HCT116 (cell line): ENCODE measurements at places on chromosomes 1 and 21. TPM values are rescaled to one million over a fixed set of nuclear protein-coding genes. Genes with fewer than 3 reads are reported as not detected.

The FCRL5 gene
- not detected for total RNA-seq

The PRKACB gene
- total RNA-seq, result 135 TPM

The PLA2G2F gene
- 0.12 TPM for total RNA-seq

The AXDND1 gene
- 2.3 TPM for total RNA-seq

The RNU1-3 gene
- 1,685 TPM for total RNA-seq

The CYP4A22 gene
- not detected for total RNA-seq

DNA sequence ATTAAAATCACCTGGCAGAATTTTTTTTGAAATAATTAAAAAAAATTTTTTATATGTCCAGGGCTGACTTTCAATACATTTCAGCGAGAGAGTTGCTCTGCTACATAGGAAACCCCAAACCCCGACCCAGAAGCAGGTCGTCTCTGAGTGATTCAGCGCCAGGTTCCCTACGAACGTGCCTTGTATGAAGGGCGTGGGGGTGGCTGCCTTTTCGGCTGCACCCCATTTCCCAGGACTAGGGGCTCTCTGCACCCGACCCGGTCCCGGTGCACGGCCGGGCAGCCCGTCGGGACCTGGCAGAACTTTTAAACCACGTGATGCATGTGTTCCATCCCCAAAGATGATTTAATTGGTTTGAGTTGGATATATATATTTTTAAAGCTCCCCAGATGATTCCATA is 15.8 kb upstream of the SCYL3 start:
- DNase-seq, result no peak
- no peak overlapping the region for H3K4me3 ChIP-seq
- no peaks in the 10 kb centered on the region; the same call in 1 of the 2 replicates for H3K4me1 ChIP-seq
- no peaks in the 10 kb centered on the region for H3K27me3 ChIP-seq

- peaks cover 62% of the 10 kb centered on the region for H3K4me1 ChIP-seq
- H3K27ac ChIP-seq, result peak overlapping the region; percentile 41
- no peak overlapping the region for H3K4me3 ChIP-seq
- DNase-seq, result peak; percentile 79
- H3K36me3 ChIP-seq, result no peaks in the 10 kb centered on the region
- no peaks in the 10 kb centered on the region; the same call in 1 of the 2 replicates for H3K27me3 ChIP-seq
Measured at GRCh38 chr1:234975122-234975940, 153.3 kb downstream of the TOMM20 start.

GRCh38 chr1:212624976-212625501 is 16.5 kb downstream of the ATF3 start:
- H3K27ac ChIP-seq, result no peak overlapping the region
- DNase-seq, result no peak
- H3K36me3 ChIP-seq, result peaks cover 9% of the 10 kb centered on the region
- H3K4me1 ChIP-seq, result no peaks in the 10 kb centered on the region

DNA sequence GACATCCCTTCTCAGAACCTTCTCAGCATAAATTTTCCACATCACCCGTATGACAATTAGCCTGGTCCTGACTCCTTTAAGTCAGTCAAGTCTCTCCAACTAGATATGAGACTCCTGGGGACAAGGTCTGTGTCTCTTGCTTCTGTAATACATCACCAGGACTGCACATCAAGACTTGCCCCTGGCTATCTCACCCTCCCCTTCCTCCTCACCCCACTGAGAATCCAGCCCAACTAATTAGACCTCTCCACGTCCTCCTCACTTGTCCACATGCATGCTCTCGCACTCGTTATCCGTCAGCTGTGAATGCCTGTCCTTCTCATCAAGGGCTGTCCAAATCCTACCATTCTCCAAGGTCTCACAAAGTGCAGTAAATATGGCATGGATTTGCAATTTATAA is 542.8 kb downstream of the PTPRU start:
- no peak overlapping the region for H3K4me3 ChIP-seq
- H3K36me3 ChIP-seq, result no peaks in the 10 kb centered on the region

DNA sequence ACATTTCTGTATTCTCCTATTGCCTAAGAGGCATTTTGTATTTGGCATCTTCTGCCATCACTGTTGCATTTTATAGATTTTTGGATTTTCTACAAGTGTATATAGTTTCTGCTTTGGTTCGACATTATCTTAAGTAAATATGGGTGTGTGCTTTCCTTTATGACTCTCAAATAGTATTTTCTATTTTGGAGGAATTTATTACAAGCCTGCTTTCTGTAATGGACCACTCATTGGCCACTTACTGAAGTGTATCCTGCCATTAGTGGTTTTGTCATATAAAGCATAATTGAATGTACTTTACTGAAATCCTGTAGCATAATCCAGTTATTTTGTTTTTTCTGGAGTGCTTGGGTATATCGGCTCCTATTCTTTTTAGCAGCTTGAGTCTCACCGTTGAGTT is 184.3 kb downstream of the PATJ start:
- H3K36me3 ChIP-seq, result no peaks in the 10 kb centered on the region
- DNase-seq, result no peak
- no peaks in the 10 kb centered on the region for H3K4me1 ChIP-seq
- H3K27me3 ChIP-seq, result no peaks in the 10 kb centered on the region

DNA sequence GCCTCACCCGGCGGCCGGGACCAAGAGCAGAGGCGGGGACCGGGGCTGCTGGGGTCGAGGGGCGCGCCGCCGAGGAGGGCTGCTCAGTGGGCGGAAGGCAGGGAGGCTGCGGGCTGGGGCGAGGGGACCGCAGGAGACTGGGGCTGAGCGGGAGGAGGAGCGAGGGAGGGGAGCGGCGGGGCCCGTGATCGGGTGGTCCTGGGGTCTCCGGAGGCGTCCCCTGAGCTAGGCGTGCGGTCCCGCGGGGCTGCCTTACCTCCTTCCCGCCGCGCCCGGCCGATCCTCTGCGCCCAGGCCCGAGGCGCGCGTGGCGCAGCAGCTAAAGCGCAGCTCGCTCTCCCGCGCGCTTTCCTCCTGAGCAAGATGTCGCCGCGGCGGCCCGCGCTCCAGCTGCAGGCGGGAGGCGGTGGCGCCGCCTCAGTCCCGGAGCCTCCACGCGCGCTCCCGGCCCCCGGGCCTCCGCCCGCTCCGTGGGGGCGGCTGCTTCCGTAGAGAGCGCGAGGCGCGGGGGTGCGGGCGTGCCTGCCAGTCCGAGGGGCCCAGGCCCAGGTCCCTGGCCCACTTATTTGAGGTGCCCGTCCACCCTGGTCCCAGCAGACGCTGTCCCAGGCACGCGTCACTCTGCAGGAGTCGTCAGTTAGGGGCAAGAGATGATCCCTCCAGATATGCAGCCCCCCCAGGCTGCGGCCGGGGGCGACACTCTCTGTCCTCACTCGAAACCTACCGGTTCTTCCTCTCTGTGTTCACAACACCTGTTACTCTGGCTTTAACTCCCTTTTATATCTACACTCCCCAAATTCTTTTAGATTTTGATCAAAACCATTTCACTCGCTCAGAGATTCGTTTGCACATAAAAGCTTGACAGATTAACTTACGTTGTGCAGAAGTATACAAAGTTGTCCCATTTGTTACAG is at the start of gene CCSAP:
TSS of gene CCSAP (minus strand) at position 392 of the 914 bp plus-strand sequence. CDS start 582 bp downstream, outside the sequence.
- no peak for DNase-seq
- H3K4me3 ChIP-seq, result peak within 1 kb of the TSS; percentile 86
- H3K4me1 ChIP-seq, result peaks cover 27% of the 10 kb centered on the region
- H3K27ac ChIP-seq, result peak within 1 kb of the TSS; percentile 64
- H3K27me3 ChIP-seq, result no peaks in the 10 kb centered on the region
- H3K36me3 ChIP-seq, result no peaks in the 10 kb centered on the region

DNA sequence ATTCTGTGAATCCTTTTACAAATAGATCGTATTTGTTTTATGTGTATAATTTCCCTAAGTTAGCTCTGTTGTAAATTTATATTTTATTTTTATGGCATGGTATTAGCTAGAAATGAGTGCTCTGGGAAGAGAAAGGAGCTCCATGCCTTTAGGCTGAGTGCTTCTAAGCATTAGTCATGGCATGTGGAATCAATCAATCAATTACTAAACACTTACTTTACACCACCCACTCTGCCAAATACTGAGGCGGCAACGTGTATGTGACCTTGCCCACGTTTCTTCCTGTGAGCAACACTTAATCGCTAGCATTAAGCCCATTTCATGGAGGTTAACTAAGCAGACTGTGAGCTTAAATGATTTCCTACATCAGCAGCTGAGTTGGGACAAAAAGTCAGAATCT is 7.2 kb upstream of the BECN2 start:
- H3K4me1 ChIP-seq, result peaks cover 3% of the 10 kb centered on the region; the same call in 1 of the 2 replicates
- H3K27me3 ChIP-seq, result no peaks in the 10 kb centered on the region
- H3K27ac ChIP-seq, result no peak overlapping the region

GRCh38 chr21:16663436-16663835 is 849.4 kb upstream of the CXADR start:
- H3K27me3 ChIP-seq, result no peaks in the 10 kb centered on the region
- no peaks in the 10 kb centered on the region for H3K36me3 ChIP-seq
- H3K4me1 ChIP-seq, result no peaks in the 10 kb centered on the region

DNA sequence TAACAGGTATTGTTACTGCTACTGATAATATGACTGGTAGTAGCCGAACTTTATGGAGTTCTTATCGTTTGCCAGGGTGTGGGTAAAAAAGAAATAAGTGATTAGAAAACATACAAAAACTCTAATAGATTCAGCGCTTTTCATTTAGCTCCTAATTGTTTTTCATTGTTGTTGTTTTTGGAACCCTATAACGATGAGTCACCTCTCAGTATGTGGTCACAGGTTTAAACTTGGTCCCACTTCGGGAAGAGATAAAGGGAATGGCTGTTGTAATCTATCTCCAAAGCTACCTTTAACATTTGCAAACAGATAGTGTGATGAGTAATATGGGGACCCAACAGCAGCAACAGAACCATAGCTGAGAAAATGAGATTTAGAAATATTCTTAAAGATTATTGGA is 62.7 kb upstream of the BCL10 start:
- no peak overlapping the region for H3K4me3 ChIP-seq
- H3K36me3 ChIP-seq, result no peaks in the 10 kb centered on the region
- peak; percentile 71 for DNase-seq
- no peaks in the 10 kb centered on the region for H3K27me3 ChIP-seq
- H3K4me1 ChIP-seq, result peaks cover 35% of the 10 kb centered on the region
- peak overlapping the region; percentile 26; the same call in 1 of the 2 replicates for H3K27ac ChIP-seq

- H3K27me3 ChIP-seq, result no peaks in the 10 kb centered on the region
- no peaks in the 10 kb centered on the region for H3K36me3 ChIP-seq
- H3K4me3 ChIP-seq, result no peak overlapping the region
- no peak overlapping the region for H3K27ac ChIP-seq
- no peak for DNase-seq
- H3K4me1 ChIP-seq, result peaks cover 20% of the 10 kb centered on the region
Measured at GRCh38 chr1:41353744-41354143, 7.5 kb upstream of the FOXO6 start.

DNA sequence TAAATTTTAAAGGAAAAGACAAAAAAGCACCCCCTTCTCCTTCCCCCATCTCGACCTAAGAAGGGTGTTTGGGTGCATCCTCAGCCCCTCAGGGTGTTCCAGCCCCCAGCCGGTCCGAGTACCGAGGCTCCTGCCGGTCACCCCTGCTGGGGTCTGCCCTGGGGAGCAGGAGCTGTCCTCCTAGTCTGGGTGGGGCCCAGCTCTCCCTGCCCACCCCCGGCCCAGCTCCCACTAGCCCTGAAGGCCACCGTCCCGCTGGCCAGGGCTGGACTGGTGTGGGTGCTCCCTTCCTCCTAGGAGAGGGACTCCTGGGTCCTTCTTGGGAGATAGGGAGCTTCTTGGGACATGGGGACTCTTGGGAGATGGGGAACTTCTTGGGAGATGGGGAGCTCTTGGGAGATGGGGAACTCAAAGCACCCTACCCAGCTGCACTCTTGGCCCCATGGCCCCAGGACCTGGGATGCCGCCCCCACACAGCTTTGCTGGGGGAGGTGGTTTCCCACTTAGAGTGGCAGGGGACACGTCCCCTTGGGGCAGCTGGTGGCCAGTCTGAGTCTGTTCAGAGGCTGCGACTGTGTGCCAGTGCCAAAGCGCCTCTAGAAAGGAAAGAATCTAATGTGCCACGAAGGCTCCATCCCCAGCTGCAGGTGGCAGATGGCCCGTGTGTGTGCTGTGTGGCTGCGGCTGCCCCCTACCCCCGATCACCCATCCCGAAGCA is 44.5 kb downstream of the MORN1 start:
- no peak overlapping the region for H3K27ac ChIP-seq
- no peaks in the 10 kb centered on the region for H3K27me3 ChIP-seq
- H3K4me1 ChIP-seq, result no peaks in the 10 kb centered on the region
- no peak overlapping the region for H3K4me3 ChIP-seq
- no peaks in the 10 kb centered on the region for H3K36me3 ChIP-seq

GRCh38 chr1:218698141-218698540 is 353.0 kb downstream of the TGFB2 start:
- no peak overlapping the region for H3K27ac ChIP-seq
- no peak for DNase-seq
- H3K36me3 ChIP-seq, result no peaks in the 10 kb centered on the region
- no peak overlapping the region for H3K4me3 ChIP-seq
- H3K4me1 ChIP-seq, result no peaks in the 10 kb centered on the region

DNA sequence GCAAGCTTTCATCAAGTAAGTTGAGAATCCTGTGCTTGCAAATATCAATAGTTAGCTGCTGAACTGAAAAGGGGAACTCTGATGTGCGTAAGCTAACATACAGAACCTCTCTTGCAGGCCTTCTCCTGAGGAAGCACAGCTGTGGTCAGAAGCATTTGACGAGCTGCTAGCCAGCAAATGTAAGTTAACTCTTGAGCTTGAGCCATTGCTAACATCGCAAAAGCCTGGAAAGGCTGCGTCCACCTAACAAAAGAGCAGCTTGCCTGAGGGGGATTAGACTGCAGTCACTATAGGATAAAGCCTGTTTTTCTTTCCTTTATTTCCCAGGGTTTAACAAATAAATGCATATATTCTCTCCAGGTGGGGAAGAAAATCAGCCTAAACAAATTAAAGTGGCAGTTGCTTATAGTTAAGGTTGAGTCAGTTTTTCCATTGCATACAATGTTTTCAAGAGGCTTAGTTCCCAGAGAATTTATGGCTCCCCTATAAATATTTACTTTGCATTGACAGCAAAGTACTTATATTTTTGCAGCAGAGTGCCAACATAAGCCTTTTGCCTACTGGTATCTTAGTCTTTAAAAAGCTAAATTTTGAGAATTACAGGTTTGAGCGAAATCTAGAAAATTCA is 1.5 kb downstream of the RGS2 start:
- H3K27me3 ChIP-seq, result no peaks in the 10 kb centered on the region
- H3K4me1 ChIP-seq, result peaks cover 37% of the 10 kb centered on the region
- DNase-seq, result no peak
- no peak overlapping the region for H3K27ac ChIP-seq
- 0 out of 2 replicates have a peak, but pooled peaks cover 2% of the 10 kb centered on the region for H3K36me3 ChIP-seq

DNA sequence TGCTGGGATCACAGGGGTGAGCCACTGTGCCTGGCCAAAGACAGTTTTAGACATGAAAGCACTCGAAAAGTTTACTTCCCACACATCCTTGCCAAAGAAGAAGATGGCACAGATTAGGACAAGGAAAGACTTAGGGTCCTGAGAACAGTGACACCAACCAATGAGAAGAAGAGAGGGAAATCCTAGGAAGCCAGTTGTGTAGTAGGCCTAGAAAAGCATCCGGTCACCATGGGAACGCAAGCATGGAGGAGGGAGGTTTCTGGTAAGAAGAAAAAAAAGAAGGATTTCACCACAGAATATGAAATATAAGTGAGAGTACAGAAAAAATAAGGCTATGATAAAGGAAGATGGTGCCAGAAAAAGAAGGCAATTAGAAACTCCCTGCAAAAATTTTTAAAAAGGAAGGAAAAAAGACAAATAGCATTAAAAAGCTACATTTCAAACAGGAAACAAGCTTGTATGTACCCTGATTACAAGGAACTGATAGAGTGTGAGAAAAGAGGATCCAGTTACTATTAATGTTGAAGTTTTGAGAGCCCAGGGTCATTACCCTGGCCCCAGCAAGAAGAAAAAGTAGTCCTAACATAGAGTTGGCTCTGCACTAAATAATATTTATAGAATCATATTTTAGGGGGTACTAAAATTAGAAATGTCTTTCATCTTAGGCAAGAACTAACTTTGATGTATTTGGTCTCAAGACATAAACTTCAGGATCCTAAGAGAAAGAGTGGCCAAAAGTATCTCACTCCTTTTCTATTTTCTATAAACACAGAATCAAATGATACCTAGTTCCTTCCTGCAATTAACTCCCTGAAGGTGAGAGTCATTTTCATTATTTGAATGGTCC is 16.1 kb downstream of the DIPK1A start:
- no peaks in the 10 kb centered on the region for H3K36me3 ChIP-seq
- H3K27ac ChIP-seq, result no peak overlapping the region
- DNase-seq, result no peak
